ENCODE measurements at places on chromosomes 1 and 21.

- no peak for DNase-seq
Measured at GRCh38 chr1:198764748-198765147, 125.9 kb downstream of the PTPRC start.

DNA sequence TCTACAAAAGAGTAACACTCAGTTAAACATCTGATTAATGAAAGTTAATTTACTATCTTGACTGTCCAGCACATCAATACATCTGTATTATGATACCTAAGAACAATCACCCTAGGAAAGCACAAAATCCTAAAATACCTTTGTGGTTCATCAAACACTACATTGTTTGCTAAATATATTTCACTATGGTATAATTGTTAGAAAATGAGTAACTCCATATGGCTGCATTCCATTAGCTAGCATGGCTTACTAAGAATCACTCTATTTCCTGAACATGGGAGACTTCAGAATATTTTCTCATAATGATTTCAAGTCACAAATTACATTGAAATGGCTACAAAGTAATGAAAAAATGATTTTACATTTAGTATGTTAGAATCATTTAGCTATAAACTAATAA lies 12.5 kb downstream of the TRMT1L start:
- DNase-seq, result no peak

GRCh38 chr21:15825700-15826099 lies 95.9 kb downstream of the USP25 start:
- DNase-seq, result no peak

DNA sequence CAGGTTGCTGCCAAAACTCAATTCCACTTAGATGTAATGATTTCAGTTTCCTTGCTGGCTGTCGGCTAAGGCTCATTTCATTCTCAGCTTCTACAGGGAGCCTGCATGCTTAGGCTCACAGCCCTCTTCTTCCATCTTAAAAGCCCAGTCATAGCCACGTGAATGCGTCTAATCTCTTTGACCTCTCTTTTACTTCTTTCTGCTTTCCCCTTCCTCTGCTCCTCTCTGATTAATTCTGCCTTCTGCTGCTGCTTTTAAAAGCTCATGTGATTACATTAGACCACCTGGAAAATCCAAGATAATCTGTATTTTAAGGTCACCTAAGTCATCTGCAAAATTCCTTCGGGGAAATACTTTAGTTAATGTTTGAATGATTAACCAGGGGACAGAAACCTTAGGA lies 812.8 kb upstream of the BRINP3 start:
- DNase-seq, result no peak

DNA sequence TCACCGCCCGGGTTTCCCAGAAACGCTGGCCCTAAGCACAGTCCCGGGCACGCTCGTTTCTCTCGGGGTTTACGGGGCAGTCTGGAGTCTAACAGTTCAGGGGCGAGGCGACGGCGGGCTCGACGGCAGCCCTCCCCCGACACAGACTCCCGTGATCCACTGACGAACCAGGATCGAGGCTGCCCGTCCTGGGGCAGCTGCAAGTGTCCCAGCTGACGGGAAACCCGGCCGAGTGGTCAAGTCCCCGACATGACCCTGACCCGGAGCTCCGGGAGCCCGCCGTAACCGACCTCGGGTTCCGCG lies 494 bp downstream of the UBE2J2 start:
- DNase-seq, result no peak

GRCh38 chr1:170634824-170635410 lies 29.0 kb upstream of the PRRX1 start:
- DNase-seq, result no peak

DNA sequence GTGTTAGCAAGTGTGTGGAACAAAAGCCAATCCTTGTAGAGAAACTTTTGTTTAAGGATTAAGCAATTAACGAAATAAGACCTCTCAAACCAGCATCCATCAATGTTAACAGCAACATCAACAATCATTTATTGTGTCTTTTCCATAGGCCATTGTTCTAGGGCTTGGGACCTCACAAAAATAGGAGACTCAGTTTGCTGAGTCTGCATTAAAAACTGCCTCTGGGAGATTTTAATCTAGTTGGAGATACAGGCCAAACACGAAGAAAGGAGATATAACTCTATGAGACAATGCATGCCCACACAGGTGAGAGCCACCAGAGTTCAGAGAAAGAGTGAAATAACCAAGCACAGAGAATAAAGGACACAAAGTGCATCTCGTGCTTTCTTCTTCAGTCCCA lies 14.4 kb upstream of the SELP start:
- no peak for DNase-seq

DNA sequence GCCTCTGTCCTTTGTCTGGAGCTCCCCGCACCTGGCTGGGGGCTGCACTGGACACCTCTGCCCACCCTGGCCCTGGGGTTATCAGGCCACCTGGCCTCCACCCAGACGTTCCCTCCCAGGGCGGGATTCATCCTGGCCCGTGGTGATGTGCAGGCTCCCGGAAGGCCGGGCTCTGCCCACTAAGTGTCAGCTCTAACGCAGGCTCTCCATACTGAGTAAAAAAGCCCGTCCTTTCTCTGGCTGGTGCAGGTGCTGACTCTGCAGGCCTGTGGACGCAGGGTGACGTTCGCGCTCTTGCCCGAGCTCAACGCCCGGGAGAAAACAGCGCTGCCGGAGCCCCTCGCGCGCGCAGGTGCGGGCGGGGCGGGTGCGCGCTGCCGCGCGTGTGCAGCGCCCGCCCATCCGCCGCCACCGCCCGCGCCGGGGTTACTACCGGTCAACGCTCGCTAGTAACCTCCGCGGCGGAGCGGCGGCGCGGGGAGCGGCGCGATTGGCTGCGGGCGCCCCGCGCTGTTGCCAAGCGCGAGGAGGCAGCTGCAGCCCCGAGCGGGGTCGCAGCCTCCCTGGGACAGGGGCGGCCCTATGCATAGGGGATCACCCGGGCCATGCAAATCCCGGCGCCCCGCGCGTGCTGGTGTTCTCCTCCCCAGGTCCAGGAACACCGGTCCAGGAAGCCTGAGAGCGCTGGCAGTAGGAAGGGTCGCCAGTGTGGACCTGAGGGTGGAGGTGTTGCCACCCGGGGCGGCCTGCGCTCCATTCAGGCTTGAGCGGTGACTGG lies 15.7 kb downstream of the ABCG1 start:
- peak; percentile 90 for DNase-seq

DNA sequence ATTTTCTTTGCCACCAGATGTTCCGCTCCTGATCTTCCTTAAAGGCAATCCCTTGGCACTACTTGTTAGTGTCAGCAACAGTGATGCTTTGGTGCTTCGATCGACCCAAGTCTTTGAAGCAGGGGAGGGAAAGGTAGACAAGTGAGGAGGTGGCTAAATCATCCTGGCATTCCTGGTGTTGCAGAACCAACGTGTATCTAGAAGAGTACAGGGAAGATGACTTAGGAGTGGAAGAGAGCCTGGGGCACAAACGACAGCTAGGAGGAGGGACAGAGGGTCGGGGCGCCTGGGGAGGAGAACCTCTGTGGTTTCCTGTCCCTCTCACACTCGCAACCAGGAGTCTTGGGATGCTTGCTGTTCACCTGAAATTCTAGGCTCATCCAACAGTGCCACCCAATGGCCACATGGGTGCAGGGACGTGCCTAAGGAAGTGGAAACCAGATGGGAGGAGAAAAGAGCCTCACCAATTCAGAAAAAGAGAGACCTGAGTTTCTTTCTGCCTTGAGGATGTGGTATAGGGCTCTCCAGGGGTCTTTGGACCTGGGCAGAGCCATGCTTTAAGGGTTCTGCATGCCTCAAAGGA lies 9.5 kb upstream of the KCNA2 start:
- DNase-seq, result peak; percentile 90

DNA sequence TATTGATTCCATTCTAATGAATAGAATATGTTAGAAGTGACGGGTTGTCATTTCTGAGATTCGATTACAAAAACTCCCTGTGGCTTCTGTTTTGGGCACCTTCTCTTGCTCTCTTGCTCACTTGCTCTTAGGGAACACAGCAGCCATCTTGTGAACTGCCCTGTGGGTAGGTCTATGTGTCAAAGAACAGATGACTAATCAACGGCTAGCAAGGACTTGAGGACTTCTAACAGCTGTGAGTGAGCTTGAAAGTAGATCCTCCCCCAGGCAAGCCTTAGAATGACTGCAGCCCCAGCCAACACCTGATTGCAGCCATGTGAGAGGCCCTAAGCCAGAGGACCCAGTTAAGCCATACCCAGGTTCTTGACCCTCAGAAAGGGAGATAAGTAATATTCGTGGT lies 49.3 kb downstream of the AZIN2 start:
- DNase-seq, result no peak

- no peak for DNase-seq
Measured at GRCh38 chr1:3399732-3400131, 54.7 kb upstream of the ARHGEF16 start.

DNA sequence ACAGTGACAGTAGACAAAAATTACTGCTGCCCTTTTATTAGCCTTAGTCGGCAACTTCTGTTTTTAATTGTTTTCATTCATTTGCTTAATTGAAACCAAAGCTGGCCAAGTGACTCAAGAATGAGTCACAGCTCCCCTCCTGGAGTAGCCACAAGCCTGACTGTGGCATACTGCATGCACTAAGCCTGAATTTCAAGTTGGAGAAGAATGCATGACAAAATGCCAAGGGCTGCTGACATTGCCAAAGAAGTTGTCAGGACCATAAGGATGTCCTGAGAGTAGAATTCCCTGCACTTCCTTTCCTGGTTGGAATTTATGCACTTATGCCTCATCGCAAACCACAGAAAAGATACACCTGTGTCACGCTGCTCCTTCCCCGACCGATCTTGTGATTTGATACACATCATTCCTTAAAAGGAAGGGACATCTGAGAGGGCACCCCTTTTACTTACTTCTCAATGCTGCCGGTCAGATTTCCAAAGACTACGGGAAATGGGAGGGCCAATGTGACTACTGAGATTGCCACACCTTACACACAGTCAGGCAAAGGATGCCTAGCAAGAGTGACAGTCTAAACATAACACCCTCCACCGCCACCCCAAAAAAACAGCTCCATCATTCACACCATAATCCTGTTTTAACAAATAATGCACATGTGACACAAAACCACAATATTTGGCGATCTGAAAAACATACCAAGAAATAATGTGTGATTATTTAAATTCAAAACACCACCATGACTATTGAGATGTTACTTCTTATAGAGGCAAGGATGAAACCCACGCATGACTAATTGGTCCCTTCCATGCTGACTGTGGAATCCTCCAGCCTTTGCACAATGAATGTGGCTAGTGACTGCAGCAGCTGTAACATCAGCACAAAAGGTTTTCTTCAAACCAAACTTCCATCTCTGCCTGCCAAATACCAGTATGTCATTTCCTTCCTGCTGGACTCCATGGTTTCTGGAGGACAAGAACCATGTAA lies 28.2 kb downstream of the VAV3 start:
- no peak for DNase-seq

DNA sequence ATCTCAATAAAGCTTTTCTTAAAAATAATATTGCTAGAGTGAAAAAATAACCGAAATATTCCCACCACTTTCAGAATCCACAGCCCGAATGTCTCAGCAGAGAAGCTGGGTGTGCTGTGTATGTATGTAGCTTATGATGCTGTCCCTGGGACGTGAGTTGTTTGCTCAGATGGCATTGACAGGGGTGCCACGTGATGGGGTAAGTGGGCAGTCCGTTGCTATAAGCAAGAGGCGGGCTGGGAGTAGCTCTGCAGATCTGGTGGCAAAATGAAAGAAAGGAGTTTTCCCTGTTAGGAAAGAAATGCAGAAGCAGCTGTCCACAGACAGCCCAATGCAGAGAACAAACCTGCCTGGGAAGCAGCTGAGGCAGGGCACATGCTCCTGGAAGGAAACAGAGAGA lies 3.8 kb upstream of the FAM20B start:
- DNase-seq, result peak; percentile 77

DNA sequence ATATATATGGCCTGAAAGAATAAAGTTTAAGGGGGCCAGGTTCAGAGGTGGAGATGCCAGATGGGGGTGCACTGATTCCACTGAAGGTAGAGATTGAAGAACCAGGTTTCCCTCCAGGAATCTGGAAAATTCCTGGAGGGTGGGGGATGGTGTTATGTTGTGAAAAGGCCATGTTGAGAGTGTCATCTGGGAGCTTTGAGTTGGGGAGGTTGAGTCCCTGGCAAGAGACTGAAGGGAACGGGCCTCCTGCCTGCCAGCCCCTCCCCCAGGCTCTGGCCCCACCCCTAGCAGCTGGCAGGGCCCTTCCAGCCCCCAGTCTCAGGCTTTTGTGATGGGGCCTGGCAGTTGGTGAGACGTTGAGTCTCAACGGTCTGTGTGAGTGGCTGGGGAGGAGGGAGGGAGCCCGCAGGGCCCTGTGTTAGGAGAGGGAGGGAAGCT lies 4.1 kb downstream of the PTPRU start:
- peak; percentile 31 for DNase-seq

DNA sequence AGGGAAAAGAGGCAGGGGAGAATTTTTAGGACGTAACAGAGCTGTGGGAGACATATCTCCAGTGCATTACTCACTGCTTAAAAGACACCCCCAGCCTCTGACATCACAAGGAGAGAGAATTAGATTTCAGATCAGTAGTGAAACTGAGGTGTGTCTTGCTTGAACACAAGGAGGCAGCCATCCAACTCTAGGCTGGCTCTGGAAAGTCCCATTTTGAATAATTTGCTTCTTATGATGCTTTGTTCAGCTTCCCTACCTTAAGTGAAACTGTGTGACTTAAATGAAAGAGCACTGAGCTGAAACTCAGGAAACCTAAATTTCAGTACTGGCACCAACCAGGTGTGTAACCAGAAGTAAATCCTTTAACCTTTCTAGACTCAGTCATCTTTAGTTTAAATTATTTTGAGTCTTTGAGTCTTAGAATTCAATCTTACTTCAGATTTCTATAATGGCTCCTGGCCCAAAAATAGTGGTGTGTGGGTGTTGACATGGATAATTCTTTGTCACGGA lies 251.6 kb upstream of the SGIP1 start:
- DNase-seq, result no peak

GRCh38 chr1:227295609-227296008 lies 22.7 kb downstream of the CDC42BPA start:
- no peak for DNase-seq

GRCh38 chr1:245094092-245094491 lies 60.7 kb upstream of the KIF26B start:
- no peak for DNase-seq

DNA sequence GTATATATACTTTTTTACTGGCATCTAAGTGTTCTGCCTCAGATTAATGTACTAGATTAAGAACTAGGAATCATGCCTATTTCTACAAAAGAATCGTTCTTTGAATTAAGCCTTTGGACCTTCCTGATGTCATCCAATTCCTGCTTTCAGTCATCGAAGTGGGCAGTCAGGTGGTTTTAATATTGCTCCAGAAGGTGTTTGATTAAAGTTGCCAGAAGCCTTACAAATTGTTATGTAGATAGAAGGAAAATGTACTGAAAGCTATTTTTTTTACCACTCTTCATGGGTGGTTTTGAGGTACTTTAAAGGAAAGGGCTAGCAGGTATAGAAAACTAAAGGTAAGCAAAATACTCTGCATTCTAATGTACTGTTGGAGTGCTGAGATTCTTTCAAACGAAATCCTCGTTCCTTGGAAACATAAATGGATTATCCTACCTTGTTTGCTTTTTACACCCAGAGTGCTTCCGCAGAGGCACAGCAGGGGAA lies 716 bp downstream of the CTBS start:
- DNase-seq, result no peak

GRCh38 chr1:35569936-35570335 lies 3.2 kb upstream of the TFAP2E start:
- no peak for DNase-seq
